ENCODE measurements at places on chromosomes 2 and 18. TPM values are rescaled to one million over a fixed set of nuclear protein-coding genes. Genes with fewer than 3 reads are reported as not detected.

Gene INHBB
- total RNA-seq: 2.8 TPM

- DNase-seq: no peak
These were observed 15.0 kb upstream of the FMNL2 start for GRCh38 chr2:152319822-152320570.

DNA sequence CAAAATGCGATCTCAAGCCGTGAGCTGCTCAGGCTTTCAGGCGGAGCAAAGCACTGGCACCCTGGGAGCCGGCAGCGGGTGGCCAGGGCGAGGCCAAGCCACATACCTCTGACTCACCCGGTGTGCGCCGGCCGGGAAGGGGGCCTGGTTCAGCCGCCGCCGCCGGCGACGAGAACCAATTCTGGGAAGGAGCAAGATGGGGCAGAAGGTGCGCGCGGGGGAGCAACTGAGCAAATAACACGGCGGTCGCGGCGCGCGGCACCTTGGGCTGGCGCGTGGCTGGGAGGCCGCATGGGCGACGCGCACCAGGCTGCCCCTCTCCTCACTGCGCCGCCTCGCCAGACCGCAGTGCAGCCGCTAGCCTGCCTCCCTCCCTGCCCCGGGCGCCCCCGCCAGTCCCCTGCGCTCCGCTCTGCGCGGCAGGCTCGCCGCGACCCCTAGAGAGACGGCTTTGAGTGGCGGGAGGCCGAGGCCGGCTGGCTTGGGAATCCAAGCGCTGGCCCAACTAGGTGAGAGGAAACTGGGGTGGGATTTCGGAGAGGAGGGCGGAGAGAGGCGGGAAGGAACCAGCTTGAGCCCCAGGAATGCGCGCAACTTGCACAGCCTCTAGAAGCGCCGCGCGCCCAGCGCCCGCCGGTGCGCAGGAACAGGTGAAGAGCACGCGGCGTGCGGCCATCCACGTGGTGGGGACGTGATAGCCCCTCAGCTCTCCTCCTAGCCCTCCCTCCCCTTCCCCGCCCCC, 3.2 kb downstream of the NRP2 start:
- no peak for DNase-seq

DNA sequence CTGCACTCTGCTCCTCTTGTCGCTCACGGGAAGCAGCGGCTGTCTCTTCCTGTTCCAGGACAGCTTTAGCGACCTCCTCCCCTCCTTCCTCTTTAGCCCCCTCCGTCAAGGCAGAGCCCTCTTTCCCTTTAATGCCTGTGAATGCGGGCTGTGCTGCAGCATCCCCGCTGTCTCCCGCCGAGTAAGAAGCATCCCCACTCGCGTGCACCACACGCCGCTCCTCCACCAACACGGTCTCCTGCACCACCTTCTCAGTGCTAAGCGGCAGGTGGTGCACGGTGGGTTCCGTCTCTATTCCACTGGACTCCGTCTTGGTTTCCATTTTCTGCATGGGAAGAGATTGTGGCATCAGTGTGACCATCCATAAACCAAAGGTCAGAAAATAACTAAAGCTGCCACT, 101.6 kb upstream of the ZBTB14 start:
- no peak for DNase-seq

DNA sequence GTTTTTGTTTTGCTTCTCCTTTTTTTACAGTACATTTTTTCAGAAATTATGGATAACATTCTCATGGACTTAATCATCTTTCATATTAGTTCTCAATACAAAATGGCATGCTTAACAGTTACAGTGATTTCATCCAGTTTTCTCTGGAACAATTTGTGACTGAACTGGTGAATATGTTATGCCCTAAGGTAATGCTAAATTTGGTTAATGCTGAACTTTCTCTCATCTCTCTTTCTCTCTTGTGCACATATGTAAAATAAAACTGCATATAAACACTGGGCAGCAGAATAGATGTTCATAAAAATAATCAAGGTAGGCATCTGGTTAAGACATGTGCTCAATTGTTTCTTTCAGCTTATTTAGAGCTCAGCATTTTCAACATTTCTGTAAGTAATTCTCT, 196.3 kb upstream of the TMEFF2 start:
- DNase-seq: no peak

DNA sequence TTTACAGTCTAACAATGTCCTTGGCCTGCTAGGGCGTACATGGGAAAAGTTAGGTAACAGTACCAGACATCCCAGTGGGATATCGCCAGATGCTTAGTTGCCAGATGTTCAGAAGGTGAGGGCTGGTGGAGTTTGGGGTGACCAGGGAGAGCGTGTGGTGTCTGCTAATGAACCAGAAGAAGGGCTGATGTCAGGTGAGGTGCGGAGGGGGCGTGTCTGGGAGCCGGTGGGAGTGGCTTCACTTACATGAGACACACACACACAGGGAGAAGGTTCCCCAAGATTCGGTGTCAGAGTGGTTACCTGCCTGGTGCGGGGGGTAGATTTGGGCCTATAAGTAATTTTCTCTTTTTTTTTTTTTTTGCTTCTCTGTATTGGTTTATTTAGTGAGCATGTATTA, 12.2 kb downstream of the RAB31 start:
- DNase-seq: no peak

DNA sequence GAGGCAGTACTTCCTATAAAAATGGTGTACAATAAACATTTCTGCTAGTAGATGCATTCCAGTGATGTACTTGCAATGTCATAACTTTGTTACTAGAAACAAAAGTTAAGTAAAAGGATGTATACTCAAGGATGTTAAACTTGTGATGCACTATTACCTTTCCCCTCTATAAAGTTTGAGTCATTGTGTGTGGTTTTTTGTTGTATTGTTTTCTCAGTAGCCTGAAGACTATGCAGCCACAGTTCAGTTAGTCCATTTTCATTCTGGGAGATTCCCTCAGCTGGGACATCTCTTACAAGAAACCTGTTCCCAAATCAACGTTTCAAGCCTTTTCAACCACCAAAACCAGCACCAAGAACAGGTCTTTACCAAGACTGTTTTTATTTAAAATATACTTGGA, 5.6 kb downstream of the ATP5MC3 start:
- DNase-seq: no peak

DNA sequence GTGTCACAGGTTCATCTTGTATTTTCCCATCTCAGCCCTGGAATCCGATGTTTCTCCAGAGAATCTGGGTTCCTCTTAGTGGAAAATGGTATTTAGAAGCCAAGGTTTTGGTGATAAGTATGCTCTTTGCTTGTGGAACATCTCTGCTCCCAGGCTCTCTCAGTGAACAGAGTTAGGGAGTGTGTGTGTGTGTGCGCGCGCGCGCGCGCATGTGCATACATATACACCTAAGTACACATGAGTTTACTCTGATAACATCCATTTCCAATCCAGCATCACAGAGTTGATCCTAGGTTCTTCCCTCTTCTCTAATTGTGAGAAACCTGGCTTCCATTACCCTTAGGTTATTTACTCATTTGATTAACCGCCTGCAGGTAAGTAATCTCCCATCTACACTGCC, 41.7 kb downstream of the ABCG8 start:
- DNase-seq: no peak

DNA sequence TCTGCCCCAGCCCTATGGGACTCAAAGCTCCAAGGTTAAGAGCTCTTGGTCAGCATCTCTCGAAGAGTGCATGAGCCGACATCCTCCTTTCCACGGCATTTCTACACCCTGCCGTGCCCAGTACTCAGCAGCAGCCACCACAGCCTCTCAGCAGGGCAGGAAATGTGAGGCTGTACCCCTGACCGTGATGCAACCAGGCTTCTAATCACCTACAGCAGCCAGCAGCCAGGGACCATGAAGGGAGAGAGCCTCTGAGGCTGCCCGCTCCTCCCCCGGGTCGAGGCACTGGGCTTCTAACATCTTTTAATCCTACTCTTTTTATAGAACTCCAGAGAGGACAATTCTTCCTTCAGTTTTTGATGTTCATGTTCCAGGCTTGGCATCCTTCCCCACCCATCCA, 6.5 kb downstream of the CYS1 start:
- no peak for DNase-seq

DNA sequence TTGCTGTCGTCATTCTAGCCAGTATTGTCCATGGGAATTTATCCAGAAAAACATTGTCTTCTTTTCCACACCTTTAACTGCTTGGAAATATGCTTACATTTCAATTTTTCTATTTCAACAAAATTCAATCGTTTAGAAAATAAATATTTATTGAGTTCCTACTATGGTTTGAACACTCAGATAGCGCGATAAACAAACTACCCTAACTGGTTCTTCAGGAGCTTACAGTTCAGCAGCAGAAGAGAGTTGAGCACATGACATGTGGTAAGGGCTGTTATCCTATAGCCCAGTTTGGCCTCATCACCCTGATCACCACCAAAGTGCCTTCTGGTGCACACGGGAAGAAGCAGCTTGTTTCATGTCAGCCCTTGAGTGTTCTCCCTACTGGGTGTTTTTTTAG, 375.2 kb upstream of the SMIM21 start:
- DNase-seq: no peak

All from cardiac septum (tissue), 1 donor.